ENCODE measurements at places on chromosomes 12 and 14.

GRCh38 chr14:95222151-95222631 is 64.9 kb upstream of the DICER1 start:
- no peak for DNase-seq

DNA sequence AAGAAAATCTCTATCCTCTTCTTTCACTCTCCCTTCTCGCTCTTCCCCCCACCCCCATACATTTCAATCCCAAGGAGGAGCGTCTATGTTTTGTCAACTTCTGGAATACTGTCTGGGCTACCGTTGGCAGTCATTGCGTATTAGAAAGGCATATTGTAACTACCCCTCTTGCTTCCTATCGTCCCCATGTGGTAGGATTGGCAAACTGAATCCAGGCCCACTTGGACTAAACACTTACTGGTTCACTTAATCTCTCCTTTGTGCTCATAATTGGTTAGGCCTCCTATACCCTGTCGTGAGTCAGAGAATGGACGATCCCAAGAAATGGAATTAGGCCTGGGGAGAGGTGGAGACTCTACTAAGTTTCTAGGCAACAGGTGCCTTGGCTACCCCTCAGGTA is 68.8 kb upstream of the SLC8A3 start:
- no peak for DNase-seq

DNA sequence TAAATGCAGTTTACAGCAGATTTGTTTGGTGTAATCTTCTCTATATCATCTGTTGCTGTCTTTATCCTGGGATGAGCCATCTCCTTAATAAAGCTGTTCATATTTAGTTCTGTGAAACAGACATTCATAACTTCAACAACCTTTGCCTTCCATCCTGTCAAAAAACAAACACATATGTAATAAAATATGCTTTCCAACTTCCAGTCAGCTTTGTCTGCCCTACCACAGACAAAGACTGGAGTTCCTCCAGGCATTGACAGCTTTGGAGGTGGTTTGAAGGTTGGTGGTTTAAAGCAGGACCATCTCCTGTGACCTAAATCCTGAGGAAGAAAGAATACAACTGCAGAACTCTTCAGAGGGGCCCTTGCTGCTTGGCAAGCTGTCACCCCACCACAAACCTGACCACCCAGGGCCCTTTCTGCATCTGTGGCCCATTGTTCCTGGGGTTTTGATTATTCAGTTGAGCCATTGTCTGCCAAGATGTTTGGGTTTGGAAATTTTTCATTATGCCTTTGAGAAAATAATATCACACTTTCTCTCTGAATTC is 28.2 kb upstream of the PTGR2 start:
- no peak for DNase-seq

- no peak for DNase-seq
Measured at GRCh38 chr14:64632056-64632455, 72.2 kb upstream of the PLEKHG3 start.

DNA sequence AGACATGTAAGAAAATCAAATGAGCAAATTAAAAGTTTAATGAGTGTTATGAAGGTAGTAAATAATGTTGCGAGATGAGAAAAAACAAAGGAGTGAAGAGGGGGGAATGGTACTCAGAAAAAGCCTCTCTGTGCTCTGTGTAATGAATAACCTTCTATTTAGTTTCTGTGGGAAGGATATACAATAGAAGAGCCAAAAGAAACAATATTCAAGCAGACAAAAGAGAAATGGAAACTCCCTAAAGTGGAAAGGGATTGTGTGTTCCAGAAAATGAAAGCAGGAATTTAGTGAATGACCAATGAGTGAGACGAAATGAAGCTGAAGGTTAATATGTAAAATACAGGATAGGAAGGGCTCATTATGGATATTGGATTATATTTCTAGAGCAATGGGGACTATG is 18.5 kb downstream of the OR4K1 start:
- DNase-seq, result no peak

GRCh38 chr14:94455928-94456327 is 3.3 kb upstream of the SERPINA11 start:
- DNase-seq, result no peak

GRCh38 chr12:51662728-51663154 is 71.7 kb downstream of the SCN8A start:
- no peak for DNase-seq

- DNase-seq, result no peak
Measured at GRCh38 chr12:119204131-119204530, 25.4 kb downstream of the HSPB8 start.

DNA sequence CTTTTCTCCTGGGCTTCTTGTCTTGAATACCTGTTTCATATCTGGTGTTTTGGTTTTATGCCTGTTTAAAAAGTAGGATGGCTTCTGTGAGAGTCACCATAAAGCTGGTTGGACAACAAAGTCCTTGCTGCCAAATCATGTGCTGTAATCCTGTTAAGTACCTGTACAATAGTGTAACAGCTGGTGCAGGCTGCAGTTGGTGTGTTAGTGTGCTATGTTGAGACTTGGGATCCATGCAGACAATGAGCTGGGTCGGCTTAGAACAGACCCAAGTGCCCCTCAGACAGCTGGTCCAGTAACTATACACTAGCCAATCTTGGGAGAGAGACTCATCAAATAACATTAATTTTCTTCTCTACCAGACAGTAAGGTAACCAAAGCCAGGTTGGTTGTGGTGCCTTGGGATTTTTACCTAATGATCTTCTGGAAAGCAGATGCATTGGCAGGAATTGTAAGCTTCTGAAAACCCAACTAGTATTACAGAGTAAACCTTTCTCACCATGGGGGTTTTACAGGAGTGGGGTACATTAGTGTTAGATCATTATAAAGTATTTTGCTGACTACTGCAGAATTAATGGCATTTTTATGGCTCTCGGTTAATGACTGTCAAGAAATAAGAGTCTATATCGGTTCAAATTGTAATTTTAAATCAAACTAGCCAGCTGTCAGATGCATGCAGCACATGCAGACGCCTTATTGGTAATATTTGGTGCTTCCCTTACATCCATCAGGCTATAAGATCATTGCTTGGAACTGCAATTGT is 231.2 kb downstream of the PDZRN4 start:
- DNase-seq, result no peak

GRCh38 chr12:132559652-132560363 is 50.6 kb downstream of the LRCOL1 start:
- no peak for DNase-seq

- DNase-seq, result no peak
Measured at GRCh38 chr14:65228436-65228835, 126.1 kb upstream of the MAX start.

- DNase-seq, result no peak
Measured at GRCh38 chr14:94697773-94698556, 71.9 kb downstream of the GSC start.

- no peak for DNase-seq
Measured at GRCh38 chr14:54629635-54630360, 62.9 kb downstream of the SAMD4A start.

DNA sequence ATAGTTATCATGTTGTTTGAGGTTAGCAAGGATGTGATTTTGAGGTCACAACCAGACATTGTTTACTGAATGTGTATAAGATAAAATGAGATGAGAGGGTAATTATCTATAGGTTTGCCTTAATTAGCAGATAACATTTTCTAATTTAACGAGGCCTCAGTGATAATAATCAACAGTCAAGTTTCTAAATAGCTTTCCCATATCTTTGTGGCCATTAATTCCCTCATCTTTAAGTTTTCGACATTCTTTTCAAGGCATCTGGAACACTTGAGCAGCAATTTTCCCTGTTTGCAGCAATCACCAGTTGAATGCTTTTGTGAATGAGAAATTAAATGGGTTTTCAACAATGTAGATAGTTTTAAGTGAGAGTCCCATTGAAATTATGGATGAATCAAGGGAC is 304.1 kb downstream of the SYT1 start:
- no peak for DNase-seq

DNA sequence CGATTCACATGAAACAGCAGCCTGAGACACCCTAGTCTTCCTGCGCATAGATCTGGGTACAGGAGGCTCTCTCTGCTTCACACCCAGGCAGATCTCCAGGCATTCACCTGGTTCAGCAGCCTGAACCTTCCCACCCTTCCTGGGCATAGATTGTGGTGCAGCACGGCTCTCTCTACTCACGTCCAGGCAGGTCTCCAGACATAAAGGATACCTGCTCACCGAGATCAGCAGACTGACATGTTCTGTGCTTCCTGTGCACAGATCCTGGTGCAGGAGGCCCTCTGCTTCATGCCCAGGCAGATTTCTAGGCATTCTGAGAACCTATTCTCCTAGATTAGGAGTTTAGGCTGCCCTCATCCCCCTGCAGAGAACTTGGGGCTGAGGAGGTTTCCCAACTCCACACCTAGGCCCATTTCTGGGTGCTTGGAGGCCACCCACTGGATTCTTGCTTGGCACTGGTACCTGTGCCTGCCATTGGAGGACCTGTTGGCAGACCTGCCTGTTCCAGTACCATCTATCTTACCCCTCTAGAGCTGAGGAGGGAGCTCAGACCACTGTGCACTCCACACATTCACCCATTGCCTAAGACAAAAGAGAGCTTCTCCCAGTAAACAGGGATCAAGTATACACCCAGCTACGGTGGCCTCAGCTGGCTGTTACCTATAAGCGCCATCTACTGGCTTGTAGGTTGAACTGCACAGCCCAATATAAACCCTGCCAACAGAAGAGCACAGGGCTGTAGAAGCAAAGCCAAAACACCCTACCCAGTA is 28.0 kb upstream of the GARIN6 start:
- no peak for DNase-seq

GRCh38 chr14:103423050-103423461 is 37.8 kb downstream of the MARK3 start:
- DNase-seq, result no peak

DNA sequence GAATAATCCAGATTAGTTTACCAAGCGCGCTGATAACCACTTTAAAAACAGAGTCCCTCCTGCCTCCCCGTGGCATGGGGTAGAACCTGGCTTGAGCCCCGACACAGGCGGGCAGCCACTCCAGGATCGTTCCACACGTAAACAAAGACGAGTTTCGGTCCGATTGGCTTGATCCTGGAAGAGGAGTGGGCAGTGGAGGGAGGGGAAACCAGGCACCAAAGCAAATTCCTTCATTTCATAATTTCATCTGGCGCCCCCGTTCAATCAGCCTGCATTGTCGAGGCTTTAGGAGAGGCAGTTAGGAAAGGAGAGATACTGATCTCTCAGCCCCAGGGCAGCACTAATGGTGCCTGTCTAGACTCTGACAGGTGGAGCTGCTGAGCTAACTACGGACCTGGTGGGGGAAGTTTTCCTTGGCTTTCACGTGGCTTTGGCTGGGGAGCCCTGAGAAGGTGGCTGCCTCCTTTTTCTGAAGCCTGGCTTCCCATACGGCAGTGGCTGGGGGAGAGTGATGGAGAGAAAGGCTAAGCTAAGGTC is 751 bp upstream of the GPRC5A start:
- DNase-seq, result no peak

DNA sequence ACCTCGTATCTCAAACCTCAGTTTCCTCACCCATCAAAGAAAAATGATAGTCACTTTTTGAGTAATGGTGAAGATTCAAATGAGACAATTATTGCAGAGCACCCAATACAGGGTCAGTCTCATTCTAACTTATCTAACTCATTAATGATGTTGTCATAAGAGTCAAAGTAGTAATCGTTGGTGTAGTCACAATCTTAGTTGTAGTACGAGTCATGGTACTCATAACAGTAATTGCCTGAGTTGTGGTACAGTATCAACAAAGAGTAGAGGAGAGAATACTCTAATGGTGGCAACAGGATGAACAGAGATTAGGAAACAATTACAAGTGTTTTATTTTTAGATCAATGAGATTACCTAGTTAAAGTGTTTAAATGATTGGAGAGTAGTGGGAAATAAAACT is 93.6 kb upstream of the TMTC2 start:
- DNase-seq, result no peak

GRCh38 chr12:40697566-40698259 is 5.5 kb downstream of the CNTN1 start:
- no peak for DNase-seq

GRCh38 chr12:774051-774614 is 21.8 kb downstream of the WNK1 start:
- no peak for DNase-seq

- no peak for DNase-seq
Measured at GRCh38 chr12:127239781-127240180, 1027.2 kb upstream of the TMEM132C start.

Data from activated CD8-positive, alpha-beta memory T cell treated with anti-CD3 and anti-CD28 coated beads for 4 hours (primary cell).